ENCODE measurements at places on chromosomes 7 and 10.
A peak's percentile ranks its signal among the peaks of the same experiment; 100 is the strongest.

DNA sequence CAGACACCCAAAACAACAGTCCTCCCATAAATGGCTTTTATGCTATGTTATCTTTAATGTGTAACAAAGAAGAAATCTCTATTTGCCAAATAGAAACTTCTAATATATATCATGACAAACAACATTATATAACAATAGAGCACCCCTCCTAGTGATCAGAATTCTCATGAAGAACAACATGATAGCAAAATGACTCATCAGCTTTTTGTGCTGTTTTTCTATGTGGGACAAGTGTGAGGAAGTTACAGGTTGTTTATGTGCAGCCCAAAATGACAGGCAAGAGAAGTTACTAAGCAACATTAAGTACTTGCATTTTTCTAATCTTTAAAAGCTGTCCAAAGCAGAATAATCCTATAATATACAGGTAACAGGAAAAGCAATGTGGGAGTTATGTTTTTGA is 7.7 kb downstream of the DGKB start:
- DNase-seq, result no peak

- no peak for DNase-seq
Measured at GRCh38 chr10:49116509-49117375, 1.4 kb upstream of the VSTM4 start.

GRCh38 chr10:1472178-1472958 is 265.0 kb downstream of the ADARB2 start:
- DNase-seq, result no peak

- DNase-seq, result no peak
Measured at GRCh38 chr7:117041007-117041406, 87.7 kb downstream of the ST7 start.

- peak; percentile 83 for DNase-seq
Measured at GRCh38 chr10:122490786-122491680, 29.7 kb downstream of the HTRA1 start.

DNA sequence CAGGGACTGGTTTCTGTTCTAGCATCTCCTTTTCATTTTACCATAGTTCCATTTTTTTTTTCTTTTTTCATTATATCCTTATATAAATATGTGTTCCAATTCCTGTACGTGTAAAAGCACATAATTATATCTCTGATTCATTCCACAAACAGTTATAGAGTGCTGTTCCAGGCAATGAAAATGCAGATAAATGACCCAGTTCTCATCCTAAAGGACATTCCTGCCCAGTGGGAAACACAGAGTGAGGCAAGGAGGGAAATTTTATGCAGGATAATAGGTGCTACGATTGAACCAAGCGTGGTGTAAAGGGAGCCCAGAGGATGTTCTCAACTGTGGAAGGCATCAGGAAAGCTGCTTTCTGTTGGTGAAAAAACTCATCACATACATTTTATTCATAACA is 408.1 kb downstream of the GATA3 start:
- DNase-seq, result no peak

GRCh38 chr7:110854166-110854565 is 236.8 kb upstream of the LRRN3 start:
- no peak for DNase-seq

- DNase-seq, result no peak
Measured at GRCh38 chr7:13682626-13683025, 306.8 kb downstream of the ETV1 start.

DNA sequence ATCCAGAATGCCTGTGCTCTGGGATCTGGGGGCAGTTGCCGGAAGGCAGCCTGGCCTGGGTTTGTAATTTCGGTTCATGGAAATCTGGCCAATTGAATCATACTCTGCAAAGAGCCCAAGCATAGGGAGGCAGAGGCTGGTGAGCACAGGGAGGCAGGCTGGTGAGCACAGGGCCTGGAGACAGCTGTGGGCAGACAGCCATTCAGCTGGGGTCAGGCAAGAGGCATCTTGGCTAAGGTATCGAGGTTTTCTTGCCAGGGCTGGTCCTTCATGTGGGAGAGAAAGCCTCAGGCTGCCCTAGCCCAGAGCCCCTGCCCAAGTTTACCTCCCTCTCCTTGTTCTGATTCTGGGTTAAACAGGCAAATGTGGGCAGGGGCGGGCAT is 63.7 kb upstream of the BAIAP2L1 start:
- no peak for DNase-seq

- DNase-seq, result no peak
Measured at GRCh38 chr10:89643431-89643811, 1.6 kb downstream of the PANK1 start.

- DNase-seq, result no peak
Measured at GRCh38 chr10:121332353-121332752, 265.9 kb downstream of the FGFR2 start.

DNA sequence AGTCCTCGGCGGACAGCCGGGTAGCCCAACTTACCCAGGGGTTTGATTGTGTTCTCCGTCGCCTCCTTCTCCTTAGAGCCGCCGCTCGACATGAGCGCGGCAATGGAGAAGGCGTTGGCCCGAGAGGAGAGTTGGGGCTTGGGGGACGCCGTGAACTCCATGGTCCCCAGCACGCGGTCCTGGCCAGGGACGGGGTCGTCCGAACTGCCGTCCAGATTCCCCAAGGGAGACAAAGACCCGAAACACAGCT is 515 bp downstream of the TBX20 start:
- DNase-seq, result no peak

GRCh38 chr7:23012908-23013714 is 819 bp downstream of the HYCC1 start:
- DNase-seq, result peak; percentile 16

DNA sequence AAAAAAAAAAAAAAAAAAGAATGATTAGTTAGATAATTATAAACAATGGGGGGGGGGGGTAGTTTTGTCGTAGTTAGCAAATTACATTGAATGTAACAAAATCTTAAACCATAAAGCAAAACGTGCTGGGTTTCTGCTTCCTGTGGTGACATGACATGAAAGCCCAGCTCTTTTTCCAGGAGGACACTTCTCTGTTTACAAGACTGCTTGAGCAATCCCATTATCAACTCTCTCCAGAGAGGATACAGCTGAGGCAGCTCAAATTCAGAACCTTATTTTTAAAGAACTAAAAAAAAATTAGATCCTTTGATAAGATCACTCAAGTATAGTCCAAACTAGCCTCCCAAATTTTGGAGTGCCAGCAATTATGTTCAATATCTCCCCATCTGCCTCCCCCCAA is 58.6 kb downstream of the ADRB1 start:
- DNase-seq, result no peak

- DNase-seq, result peak; percentile 46
Measured at GRCh38 chr10:78520737-78521430, 487.2 kb downstream of the RPS24 start.

- DNase-seq, result no peak
Measured at GRCh38 chr7:34162027-34162565, 256.8 kb downstream of the BMPER start.

GRCh38 chr7:18866359-18867036 is 250.9 kb downstream of the TWIST1 start:
- no peak for DNase-seq

Data from activated CD4-positive, alpha-beta memory T cell treated with anti-CD3 and anti-CD28 coated beads for 36 hours (primary cell).